Fibroblast of skin of scalp (primary cell): ENCODE measurements at places on chromosomes 4 and X.

GRCh38 chrX:74922922-74923543 is 2.2 kb downstream of the NEXMIF start:
- DNase-seq, result no peak

GRCh38 chr4:156374069-156374468 is 420.4 kb upstream of the CTSO start:
- no peak for DNase-seq

DNA sequence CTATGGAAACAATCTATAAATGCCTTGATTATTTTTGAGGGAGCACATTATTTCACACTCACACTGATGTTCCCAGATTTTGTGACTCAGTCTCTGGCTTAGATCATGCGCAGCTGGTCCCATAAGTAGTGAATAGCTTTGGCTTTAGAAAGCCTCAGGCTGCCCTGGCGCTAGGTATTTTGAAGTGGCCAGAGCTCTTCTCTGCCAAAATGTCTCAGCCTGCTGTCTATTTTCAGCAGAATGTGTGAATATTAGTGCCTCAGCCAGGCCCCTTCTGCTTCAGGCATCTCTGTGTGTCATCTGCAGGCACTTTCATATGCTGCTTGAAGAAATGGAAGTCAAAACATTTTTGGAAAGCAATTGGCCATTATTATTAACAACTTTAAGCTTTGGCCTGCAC is 931.0 kb upstream of the INTU start:
- peak; percentile 60 for DNase-seq

DNA sequence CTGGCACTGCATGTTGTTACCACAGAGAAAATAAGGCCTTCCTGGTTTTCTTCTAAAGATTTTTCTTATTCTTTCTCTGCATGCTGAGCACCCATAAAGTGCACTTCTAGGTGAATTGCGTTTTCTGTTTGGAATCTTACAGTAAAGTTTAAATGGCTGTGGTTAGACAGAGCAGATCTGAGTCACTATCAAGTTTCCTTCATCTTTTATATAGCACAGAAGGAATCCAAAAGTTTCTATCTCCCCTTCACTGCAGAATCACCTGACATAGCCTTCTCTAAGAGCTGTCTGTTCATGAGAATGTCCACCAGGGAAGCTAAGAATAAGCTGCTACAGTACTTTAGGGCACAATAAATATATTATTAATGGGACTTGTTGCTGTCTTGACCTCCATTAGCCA is 455.5 kb upstream of the FAM241A start:
- DNase-seq, result no peak

DNA sequence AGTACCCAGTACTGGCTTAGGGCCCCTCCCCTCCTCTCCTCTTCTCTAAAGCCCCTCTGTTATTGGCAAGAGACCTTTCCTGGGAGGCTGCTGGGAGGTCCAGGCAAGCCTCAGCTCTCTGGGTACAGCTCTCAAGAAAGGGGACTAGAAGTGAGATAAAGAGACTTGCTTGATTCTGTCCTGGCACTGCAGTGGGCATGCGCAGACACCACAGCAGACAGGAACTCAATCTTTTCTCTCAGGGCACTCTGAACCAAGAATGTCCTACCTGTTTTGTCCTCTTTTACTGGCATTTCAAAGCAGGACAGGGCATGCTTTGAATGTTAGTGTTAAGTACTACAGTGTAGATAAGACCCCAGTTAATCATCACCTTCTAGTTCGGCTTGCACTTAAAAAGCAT is 74.9 kb downstream of the NYX start:
- no peak for DNase-seq

DNA sequence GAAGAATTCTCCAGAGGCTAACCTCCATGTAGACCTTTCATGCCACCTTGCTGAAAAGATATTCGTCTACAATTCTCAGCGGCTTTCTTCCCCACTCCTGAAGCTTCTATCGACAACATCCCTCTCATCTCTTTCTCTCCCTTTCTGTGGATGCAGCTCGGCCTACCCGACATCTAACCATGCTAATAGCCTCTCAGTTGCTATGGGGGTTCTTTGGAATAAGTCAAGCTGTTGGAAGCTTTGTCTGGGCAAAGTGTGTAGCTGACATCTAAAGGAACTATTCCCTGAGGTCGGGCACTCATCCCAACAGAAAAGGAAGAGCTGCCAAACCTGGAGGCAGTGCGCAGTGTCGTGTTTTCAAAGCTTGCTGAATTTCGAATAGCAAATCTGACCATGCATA is 192.1 kb downstream of the RBMX2 start:
- no peak for DNase-seq

DNA sequence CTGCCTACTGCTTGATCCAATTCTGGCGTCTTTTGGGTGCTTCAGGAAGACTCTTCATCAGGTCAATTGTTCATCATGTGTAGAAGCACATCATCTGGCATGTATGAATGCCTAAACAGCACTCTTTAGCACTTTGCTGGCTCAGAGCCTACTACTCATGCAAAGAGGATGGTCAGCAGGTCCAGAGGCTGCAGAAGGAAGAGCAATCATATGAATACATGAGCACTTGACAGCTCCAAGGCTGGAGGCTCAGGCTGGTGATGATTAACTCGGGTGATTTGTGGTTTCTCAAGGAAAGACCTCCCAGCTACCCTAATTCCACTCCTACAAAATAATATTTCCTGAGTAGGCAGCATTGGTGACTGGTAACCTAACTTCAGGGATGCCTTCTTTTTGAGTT is 103.8 kb upstream of the CXCL13 start:
- DNase-seq, result peak; percentile 22

DNA sequence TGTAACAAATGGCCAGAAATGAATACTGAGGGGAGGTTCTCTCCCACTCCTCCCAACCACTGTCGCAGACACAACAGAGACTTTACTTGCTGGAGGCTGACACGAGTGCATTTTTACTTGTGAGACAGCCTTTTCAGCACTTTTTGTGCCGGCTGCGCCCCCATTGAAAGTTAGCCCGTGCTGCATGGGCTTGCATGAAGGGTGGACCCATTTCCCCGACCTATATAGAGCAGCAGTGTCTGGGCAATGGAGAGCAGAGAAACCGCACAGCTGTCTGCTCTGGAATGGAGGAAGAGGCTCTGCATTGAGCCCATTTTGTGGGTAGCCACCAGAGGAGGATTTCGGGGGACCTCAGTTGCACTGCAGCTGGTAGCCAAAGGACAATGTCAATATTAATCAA is 208.8 kb downstream of the UGT8 start:
- DNase-seq, result no peak

GRCh38 chr4:100280807-100281206 is 90.5 kb upstream of the DDIT4L start:
- DNase-seq, result no peak

DNA sequence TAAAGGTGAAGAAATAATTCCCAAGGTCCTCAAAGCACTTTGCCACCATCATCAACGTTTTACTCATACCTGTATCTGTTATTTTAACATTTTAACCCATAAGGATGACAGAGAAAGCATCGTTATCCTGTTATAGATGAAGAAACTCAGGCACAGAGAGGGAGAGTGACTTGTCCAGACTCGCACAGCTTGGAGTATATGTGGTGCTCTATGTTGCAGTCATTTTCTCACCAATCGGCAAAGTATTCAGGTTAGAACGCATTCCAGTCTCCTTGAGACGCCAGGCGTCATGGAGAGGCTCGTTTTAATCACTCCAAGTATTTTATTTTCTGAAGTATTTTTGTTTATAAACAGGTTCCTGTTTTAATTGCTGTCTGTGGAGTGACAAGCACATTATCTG is 73.5 kb downstream of the IRF2 start:
- no peak for DNase-seq

DNA sequence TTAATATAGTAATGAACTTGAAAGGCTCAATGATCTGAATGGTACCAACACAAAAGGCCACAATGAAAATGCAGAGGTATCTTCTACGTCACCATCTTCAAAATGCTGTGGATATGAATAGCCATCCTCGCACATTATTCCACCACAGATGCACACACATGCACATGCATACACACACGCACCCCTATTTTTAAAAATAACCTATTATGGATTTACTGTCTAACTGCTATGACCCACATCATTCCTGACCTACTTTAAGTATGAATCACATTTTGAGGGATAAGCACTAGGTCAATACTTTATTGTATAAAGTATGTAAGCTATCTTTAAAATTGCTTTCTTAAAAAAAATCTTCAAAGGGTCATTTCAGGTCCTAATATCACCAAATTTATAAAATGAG is 24.4 kb upstream of the CORIN start:
- peak; percentile 89 for DNase-seq

DNA sequence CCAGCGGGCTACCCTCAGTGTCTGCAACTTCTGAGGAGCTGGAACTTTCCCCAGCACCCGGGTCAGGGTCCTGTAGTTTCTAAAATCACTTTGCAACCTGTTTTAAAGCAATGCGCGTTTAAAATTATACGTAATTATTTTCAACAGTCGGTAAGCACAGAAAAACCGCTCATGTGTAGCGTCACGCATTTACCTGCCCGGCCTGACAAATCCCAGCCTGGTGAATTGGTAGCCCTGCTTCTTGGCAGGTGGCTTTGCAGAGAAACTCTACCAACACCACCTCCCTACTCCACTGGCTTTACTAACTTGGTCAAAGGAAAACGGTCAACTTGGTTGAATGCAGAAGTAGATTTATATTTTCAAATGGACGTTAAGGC is 640 bp downstream of the BANK1 start:
- DNase-seq, result no peak
